ENCODE measurements at places on chromosomes 11 and 22.

- DNase-seq = no peak
Measured at GRCh38 chr11:62593434-62594044, 2.2 kb upstream of the TUT1 start.

DNA sequence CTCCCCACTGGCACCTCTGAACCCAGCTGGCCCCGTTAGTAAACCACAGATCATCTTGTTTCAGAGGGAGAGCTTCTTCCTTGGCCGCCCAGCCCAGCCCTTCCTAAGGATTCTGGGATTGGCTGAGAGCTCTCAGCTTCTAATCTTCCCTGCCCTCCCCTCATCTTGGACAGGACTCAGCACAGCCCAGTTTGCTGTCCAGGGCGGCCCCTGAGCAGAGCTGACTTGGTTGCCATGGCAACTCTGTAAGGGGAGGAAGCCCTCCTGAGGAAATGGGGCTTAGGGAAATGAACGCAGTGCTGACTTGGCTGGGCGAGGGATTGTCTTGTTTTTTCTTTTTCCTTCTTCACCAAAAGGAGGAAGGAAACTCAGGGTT lies 4.6 kb downstream of the APOL4 start:
- DNase-seq = no peak

DNA sequence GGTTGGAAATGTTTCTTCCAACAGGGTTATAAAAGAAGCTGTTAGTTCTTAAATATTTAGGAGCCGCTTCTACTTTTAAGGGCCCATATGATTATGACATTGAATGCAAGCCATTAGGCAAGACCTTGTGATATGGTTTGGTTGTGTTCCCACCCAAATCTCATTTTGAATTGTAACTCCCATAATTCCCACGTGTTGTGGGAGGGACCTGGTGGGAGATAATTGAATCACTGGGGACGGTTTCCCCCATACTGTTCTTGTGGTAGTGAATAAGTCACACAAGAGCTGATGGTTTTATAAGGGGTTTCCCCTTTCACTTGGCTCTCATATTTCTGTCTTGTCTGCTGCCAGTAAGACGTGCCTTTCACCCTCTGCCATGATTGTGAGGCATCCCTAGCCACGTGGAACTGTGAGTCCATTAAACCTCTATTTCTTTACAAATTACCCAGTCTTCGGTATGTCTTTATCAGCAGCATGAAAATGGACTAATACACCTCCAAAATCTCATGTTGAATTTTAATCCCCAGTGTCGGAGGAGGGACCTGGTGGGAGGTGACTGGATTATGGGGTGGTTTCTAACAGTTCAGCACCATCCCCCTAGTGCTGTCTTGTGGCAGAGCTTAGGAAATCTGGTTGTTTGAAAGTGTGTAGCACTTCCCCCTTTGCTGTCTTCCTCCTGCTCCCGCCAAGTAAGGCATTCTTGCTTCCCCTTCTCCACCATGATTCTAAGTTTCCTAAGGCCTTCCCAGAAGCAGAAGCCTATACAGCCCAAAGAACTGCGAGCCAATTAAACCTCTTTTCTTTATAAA lies 4.3 kb downstream of the CD59 start:
- no peak for DNase-seq

- no peak for DNase-seq
Measured at GRCh38 chr11:75597636-75598035, 35.6 kb downstream of the SERPINH1 start.

GRCh38 chr11:70255477-70256116 lies 14.9 kb upstream of the PPFIA1 start:
- DNase-seq = no peak

GRCh38 chr11:100961633-100962032 lies 168.0 kb downstream of the PGR start:
- no peak for DNase-seq

DNA sequence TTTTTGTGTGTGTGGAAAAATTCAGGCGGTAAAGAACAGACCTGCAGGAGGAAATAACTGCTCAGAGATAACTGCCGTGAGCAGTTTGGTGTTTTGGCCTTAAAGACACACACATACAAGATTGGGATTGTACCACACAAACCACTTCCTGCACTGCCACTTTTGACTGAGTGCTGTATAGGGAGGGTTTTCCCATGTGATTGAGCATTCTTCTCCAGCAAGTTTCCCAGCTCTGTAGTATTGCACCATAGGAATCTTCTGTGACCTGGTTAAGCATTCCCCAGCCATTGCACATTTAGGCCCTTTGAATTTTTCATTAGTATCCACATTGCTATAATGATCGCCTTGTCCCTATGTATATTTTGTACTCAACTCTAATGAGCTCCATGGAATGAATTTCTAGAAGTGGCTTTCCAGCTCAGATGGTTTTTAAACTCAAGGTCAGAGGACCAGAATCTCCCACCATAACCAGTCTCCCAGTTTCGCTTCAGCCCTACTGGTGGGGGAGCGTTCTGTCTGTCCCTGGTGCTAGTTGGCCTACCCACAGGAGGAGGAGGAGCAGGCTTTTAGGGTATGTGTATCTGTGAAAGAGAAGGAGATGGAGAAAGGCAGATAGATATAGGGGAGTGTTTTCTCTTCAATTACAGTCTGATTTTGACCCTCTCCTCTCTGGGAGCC lies 9.3 kb downstream of the CD82 start:
- no peak for DNase-seq

DNA sequence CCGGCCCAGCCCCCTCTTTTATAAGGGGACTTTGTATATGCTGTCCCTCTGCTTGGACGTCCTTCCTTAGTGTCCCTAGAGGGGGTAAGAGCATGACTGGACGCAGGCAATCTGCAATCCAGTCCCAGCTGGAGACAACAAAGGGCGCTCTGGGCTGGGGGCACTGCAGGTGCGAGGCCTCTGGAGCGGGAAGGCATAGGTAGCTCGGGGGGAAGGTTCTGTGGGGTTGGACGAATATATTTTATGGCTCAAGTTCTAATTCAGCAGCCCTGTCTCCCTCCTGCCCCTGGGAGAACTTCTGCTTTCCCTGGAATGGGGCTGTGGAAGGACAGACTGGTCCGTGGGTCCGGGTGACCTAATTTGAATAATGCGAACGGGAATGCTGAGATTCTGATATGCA lies 40.0 kb downstream of the KCNJ4 start:
- DNase-seq = no peak

GRCh38 chr22:50473855-50474671 lies 772 bp downstream of the SBF1 start:
- DNase-seq = no peak

GRCh38 chr11:44120169-44120568 lies 24.7 kb downstream of the EXT2 start:
- DNase-seq = no peak

DNA sequence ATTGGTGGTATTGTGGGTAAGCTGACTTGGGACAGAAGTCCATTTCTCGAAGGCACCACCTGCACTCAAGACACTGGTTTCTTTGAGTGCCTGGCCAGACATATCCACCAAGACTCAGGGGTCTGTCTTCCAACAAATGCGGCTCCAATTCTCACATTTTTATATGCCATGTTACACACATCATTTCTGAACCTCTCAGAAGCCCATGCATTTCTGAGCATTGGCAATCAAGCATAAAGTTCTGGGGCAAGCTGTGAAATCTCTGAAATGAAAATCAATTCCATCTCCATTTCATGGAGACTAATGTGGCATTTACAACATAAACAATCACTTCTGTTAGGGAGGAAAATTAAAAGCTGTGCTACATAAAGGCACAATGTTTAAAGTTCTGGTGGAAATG lies 243.7 kb downstream of the KIRREL3 start:
- no peak for DNase-seq

DNA sequence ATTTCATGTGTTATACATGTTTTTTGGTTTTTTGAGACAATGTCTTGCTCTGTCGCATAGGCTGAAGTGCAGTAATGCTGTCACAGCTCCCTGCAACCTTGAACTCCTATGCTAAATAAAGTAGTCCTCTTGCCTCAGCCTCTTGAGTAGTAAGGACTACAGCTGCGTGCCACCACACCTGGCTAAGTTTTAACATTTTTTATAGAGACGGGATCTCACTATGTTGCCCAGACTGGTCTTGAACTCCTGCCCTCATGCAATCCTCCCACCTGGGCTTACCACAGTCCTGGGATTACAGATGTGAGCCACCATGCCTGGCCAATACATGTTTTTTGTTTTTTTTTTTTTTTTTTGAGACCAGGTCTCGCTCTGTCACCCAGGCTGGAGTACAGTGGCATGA lies 33.9 kb downstream of the SWAP70 start:
- no peak for DNase-seq

DNA sequence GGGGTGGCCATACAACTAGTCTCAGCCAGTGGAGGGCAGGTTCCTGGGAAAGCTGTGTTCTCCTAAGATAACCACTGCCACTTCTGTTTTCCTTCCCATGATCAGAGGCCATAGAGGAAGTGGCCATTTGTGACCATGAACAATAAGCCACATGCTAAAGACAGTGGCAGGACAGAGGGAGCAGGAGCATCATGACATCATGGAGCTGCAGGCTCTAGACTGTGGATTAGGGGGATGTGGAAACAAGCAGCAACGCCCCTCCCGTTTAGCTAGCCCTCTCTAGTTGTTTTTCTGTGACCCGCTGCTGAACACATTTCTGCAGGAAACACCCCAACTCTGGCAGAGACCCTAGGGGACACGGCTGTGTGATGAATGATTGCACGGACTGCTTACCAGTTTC lies 195.0 kb upstream of the NECTIN1 start:
- DNase-seq = no peak

GRCh38 chr11:11641581-11641980 lies 19.8 kb upstream of the GALNT18 start:
- no peak for DNase-seq

DNA sequence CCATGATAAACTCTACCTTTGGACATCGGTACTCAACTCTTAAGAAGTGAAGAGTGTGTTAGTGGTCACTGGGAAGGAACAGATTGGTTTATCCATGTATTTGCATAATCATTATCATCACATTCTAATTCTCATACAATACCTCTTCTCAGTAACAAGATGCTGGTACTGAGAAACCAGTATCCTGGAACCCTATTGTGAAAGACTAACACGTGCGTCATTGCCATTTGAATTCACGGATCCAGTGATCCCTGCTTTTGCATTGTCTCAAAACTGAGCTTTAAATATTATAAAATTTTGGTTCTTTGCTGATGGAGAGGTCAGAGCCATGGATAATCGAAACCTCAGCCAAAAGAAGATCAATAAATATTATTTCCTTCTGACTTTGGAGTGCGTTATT lies 35.2 kb downstream of the KIRREL3 start:
- no peak for DNase-seq

DNA sequence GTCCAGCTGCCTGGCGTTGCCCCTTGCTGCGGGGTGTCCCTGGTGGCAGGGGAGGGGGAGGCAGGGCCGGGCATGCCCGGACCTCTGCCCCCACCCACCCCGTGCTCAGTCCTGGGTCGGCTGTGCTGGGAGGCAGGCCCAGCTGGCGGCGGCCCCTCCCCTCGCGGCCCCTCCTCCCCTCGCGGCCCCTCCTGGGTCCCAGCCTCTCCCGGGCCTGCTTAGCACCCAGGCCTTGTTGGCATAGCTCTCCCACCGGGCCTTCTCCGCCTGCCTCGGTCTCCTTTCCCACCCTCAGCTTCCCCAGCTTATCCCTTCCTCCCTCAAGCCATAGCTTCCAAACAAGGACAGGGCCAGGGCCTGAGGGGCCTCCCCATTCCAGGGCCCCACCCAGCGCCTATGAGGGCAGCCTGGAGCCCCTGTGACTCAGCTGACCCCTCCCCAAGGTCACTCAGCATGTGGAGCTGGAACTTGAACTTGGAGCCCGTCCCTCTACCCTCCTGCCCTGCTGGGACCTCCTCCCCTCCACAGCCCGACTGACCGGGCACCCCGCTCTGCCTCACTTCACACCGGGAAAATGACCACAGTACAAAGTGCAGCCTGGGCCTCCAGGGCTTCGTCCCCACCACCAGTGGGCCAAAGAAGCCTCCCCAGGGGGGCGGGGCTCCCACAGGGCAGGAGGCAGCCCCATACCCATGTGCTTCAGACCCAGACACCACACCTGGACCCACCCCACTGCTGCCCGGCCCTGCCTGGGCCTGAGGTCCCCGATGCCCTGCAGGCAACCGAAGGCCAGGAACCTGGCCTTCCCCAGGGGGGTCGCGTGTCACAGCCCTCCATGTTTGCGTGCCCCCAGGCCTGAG lies 1.2 kb downstream of the EPS8L2 start:
- no peak for DNase-seq

DNA sequence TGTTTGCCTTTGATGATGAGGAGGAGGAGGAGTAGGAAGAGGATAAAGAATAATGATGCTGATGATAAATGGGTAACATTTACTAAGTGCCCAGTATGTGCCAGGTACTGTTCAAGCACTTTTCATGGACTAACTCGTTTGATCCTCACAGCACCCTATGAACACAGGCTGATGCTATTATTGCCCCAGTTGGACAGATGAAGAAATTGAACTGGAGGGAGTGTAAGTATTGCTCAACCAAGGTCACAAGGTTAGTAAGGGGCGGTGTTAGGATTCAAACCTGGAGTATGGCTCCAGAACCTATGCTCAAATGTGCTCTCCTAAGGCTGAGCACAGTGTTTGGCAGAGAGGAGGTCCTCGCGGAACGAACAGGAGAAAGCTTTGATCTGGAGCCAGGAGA lies 78.6 kb downstream of the SYN3 start:
- DNase-seq = no peak

GRCh38 chr11:83456075-83456474 lies 169.9 kb upstream of the CCDC90B start:
- no peak for DNase-seq

DNA sequence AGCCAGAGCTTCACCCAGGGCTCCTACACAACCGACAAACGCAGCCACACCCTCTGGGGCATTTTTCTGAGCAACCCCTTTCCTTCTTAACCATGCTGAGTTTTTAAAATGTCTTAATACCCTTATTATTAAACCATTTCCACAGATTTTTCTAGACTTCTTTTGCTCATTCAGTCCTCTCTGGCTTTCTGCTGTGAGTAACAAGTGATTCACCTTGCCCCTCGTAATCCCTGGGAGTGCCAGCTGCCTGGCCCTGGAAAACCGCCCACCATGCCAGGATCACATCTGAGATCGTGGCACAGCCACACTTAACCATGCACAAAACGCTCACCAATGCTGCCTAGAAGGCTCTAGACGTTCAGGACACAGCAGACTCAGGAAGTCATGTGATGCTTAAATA lies 25.4 kb downstream of the YPEL1 start:
- no peak for DNase-seq

- DNase-seq = no peak
Measured at GRCh38 chr22:50577987-50578775, at the start of gene CPT1B. Gene CPT1B (minus strand): TSS chr22:50578427. CDS start chr22:50577915, 512 bp downstream.

All from cortex of kidney (tissue), 1 donor.